ENCODE measurements at places on chromosomes 5 and 9. TPM values are rescaled to one million over a fixed set of nuclear protein-coding genes. Genes with fewer than 3 reads are reported as not detected.

Gene GPRIN1
- total RNA-seq = 2.9 TPM

Gene TAF11L5
- not detected for total RNA-seq

Gene WNK2
- not detected for total RNA-seq

Gene PCDHGB5
- total RNA-seq = 23.0 TPM

Gene TAF11L7
- total RNA-seq = not detected

Gene NAIP
- 5.4 TPM for total RNA-seq

Gene RABL6
- total RNA-seq = 73.3 TPM

Gene RAPGEF6
- total RNA-seq = 44.7 TPM

Gene HACD4
- 0.44 TPM for total RNA-seq

Gene ADAMTS12
- 0.65 TPM for total RNA-seq

Gene SVEP1
- total RNA-seq = 1.4 TPM

Gene NTNG2
- total RNA-seq = under 0.01 TPM

Gene CCDC112
- total RNA-seq = 5.0 TPM

Gene GPSM1
- total RNA-seq = 30.0 TPM

Gene FBLL1
- total RNA-seq = 0.65 TPM

Gene OSTF1
- 111 TPM for total RNA-seq

All from bladder microvascular endothelial cell (primary cell).